ENCODE measurements at places on chromosomes 11 and 22.

DNA sequence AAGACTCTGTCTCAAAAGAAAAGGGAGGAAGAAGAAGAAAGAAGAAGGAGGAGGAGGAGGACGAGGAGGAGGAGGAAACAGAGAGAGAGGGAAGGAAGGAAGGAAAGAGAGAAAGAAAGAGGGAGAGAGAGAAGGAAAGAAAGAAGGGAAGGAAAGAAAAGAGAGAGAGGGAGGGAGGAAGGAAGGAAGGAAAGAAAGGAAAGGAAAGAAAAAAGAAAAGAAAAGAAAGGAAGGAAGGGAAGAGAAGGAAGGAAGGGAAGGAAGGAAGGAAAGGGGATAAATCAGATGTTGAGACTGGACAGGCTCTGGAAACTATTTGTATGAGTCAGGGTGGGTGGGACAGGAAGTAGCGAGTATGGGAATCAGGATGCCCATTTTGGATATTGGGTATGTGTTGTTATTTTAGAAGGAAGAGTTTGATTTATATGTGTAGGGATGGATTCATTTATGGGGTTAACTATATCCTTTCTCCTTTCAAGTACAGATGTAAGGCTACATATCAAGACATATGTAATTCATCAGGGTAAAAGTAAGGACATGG is 6.0 kb upstream of the RPL3 start:
- no peak for DNase-seq

- DNase-seq = no peak
Measured at GRCh38 chr11:21768388-21768787, 424.5 kb upstream of the ANO5 start.

DNA sequence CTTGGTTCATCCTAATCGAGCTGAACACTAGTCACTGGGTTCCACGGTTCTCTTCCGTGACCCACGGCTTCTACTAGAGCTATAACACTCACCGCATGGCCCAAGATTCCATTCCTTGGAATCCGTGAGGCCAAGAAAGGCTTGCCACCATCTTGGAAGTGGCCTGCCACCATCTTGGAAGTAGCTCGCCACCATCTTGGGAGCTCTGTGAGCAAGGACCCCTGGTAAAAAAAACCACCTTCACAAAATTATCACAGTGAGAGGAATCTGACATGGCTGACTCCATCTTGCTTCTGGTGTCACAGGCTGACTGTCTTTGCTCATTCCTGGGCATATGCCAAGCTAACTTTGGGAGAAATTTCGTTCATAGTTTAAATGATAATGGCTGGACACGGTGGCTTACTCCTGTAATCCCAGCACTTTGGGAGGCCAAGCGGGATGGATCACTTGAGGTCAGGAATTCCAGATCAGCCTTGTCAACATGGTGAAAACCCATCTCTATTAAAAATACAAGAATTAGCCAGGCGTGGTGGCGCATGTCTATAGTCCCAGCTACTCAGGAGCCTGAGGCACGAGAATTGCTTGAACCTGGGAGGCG is 18.9 kb upstream of the KCTD14 start:
- DNase-seq = no peak

- DNase-seq = no peak
Measured at GRCh38 chr11:68381716-68382115, 69.3 kb downstream of the LRP5 start.

- no peak for DNase-seq
Measured at GRCh38 chr22:28096161-28096560, 177.1 kb upstream of the PITPNB start.

DNA sequence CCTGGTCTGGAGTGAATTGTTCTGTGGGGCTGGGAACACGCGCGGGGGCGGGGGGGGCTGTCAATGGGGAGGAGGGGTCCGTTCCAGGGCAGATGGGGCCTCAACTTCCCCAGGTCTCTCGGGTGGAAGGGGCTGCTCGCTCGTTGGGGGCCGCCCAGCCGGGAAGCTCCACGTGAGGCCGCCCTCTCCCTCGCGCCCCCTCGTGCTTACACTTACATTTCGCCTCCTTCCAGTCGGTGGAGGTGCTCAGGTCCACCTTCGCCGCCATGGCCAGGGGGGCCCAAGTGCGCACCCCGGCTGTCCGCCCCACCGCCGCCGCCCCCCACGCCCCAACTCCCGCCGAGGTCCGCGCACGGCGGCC is 452 bp downstream of the MACROD1 start:
- no peak for DNase-seq

DNA sequence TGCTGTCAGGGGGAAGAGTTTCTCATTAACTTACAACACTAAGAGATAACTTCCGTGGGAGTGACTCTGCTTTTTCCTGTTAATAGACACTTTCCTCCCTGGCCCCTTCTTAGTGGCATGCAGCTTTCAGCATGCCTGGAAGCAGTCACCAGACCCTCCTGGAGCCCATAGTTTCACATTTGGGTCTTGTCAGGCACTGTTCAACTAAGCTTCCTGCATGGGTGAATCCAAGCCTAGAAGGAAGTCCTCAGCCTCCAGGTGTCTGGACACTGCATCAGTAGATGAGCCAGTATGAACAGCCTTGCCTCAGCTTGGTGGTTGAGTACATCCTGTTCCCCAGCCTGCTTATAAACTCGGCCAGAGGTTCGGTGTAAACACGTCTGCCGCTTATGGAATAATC is 68.1 kb downstream of the PPP6R3 start:
- no peak for DNase-seq

DNA sequence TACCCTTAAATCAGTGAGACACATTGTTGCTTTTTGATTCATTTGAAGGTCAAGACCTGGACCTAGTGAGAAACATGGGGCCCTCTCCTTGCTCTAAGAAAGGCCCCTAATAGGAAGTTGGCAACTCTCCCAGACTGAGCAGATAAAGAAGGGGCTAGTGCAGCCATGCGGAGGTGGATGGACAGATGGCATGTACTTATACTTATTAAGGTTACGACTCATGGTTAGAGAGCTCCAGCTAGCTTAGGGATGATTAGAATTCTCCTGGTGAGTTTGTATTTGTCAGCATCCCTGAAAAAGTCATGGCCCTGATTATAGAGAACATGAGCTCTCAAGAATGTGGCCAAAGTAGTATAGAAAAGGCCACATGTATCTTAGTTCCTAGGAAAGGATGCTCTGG is 112.1 kb upstream of the BDNF start:
- no peak for DNase-seq

DNA sequence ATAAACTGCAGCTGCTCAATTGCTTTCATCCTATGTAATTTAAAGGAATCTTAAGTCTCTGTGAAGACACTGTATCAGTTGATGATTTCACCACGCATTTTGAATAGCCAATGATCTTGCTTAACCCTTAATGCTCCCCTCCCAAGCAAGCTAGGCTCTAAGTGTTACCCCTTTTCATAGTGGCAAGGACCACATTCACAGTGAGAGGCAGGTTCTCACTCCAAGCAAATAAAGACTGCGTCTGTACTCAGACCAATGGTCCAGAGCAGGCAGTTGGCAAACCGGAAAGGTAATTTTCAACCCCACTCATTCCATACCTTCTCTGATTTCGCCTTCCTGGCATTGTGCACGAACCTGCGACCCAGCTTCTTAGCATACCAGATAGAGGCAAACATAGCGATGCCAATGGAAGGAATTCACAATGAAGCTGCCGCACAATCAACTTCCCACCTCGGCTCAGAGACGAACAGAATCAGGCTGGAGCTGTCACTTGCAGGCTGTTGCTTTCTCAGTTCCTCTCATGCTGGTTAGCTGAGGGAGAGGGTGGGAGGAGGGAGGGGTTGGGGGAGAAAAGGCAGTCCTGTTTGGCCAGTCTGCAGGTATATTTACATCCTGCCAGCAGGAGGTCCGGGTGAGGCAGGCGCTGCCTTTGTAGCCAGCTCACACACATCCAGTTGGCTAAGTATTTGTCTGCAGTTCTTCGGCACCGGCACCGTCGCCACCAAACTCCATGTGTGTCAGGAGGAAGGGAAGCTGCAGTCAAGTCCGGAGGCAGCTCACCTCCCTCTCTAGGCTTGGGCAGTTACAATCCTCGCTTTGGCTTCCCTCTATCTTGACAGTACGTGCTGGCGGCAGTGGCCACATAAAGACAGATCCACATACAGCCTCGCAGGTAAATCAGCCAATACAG is 1151.2 kb upstream of the CCDC90B start:
- DNase-seq = no peak

GRCh38 chr22:42711895-42712837 is 8.5 kb downstream of the A4GALT start:
- no peak for DNase-seq

DNA sequence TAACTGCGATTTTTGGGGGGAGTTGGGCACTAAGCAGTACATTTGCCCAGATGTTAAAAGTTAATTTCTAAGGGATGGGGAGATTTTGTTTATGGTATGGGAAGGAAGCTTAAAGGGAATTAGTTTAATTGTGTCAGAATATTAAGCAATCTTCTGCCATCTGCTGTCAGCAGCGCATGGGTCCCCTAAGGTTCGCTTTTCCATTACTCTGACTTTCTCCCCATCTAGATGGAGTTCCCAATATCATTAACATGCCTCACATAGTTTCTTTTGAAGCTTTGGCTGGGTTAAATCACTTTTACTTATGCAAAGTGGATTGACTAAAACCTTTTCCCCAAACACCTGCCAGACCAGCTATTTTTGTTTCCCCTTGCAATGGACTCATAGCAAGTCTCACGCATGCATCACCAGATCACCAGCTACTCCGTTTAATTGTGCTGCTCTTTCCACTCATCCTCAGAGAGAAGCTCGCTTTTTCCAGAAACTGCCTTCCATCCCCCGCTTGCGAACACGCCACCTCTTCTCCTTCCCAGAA is 172.7 kb downstream of the FAT3 start:
- no peak for DNase-seq

DNA sequence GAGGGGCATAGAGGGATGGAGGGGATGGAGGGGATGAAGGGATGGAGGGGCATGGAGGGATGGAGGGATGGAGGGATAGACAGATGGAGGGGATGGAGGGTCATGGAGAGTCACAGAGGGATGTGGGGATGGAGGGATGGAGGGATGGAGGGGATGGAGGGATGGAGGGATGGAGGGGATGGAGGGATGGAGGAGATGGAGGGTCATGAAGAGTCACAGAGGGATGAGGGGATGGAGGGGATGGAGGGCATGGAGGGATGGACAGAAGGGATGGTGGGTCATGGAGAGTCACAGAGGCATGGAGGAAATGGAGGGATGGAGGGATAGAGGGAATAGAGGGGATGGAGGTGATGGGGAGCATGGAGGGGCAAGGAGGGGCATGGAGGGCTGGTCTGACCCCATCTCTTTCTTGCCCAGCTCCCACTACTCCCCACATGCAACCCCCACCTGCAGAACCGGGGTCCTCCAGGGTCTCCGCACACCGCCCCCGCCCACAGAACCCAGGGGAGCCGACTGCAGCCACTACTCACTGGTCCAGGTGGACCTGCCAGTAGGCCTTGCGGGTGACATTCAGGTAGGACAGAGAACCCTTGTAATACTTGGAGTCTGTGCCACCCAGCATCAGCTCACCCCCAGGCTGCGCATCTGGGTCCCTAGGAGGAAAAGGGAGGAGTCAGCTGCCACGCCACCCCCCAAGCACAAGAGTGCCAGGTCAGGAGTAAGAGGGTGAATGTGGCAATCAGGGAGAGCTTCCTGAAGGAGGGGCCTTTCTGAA is 4.2 kb upstream of the IFITM10 start:
- no peak for DNase-seq

DNA sequence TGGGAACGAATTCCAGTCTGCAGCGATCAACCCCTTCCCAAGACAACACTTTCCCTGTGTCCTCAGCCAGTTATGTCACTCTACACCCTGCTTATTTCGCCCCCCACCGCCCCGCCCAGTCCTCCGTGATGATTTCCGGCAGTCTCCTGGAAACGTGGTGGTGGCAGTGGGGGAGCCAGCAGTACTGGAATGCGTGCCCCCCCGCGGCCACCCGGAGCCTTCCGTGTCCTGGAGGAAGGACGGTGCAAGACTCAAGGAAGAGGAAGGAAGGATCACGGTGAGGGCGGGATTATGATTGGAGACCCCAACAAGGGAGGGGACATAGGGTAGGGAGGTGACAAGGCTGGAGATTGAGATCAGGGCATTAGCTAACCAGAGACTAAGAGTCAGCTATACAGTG is 4.1 kb downstream of the ROBO3 start:
- no peak for DNase-seq
